ENCODE measurements at places on chromosomes 13 and 19.

DNA sequence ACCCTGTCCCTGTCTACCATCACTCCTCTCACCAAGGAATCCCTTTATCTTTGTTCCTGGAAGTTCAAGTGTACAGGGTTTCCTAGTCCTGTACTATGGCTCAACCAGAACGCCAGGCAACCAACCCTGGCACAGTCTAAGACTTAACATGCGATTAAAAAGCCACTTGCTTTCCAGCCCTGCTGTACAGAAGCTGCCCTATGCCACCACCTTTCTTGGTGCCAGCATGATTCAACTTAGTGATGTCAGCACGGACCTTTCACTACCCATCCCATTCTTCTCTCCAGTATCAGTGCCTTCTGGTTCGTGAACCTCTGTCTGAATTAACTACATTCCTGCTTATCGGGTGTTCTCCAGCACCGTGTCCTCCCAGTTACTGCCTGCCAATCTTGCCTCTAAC is 151.1 kb downstream of the KLF12 start:
- DNase-seq, result no peak

- no peak for DNase-seq
These were observed 7.6 kb upstream of the ALOX5AP start for GRCh38 chr13:30727491-30728355.

GRCh38 chr13:111006506-111007031 is 91.7 kb upstream of the ANKRD10 start:
- DNase-seq, result peak; percentile 83

GRCh38 chr19:29636553-29637360 is 28.5 kb upstream of the PLEKHF1 start:
- no peak for DNase-seq

DNA sequence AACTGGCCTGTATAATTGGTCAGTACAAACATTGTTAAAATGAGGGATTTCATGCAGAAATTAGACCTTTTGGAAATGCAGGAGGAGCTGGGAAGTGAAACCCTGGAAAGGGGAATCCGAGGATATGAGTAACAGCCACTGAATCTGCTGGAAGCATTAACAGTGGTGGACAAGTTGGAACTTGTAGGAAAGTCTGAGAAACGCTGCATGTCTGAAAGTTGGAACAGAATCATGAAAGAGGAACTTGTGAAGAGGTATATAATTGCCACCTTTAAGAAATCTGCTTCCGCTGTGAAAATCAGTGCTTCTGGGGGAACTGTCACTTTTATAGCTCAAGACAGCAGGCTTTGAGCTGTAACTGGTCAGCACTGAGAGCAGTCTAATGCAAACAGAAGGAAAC is 716.5 kb upstream of the PRR20A start:
- DNase-seq, result no peak
